Smooth muscle cell of the umbilical artery (primary cell): ENCODE measurements at places on chromosomes 4 and X. TPM values are rescaled to one million over a fixed set of nuclear protein-coding genes. Genes with fewer than 3 reads are reported as not detected.

Gene LRRC66
- total RNA-seq: 0.89 and 1.5 TPM in 2 replicates

Gene CSAG3
- total RNA-seq: not detected in 2 replicates

Gene ZAR1
- not detected in 2 replicates for total RNA-seq

Gene PHEX
- under 0.01 and 0.37 TPM in 2 replicates for total RNA-seq

Gene F8A2
- total RNA-seq: not detected in 2 replicates

Gene RIPPLY1
- total RNA-seq: not detected in 2 replicates

Gene KLHL4
- 6.8 and 7.1 TPM in 2 replicates for total RNA-seq

Gene ZNF732
- total RNA-seq: 0.30 and 0.32 TPM in 2 replicates

Gene ARX
- not detected in 2 replicates for total RNA-seq

Gene GAB3
- total RNA-seq: 2.4 and 3.5 TPM in 2 replicates

Gene RHOXF2B
- not detected in 2 replicates for total RNA-seq

Gene WDR17
- 2.0 and 2.7 TPM in 2 replicates for total RNA-seq

Gene IQSEC2
- total RNA-seq: 4.9 and 6.2 TPM in 2 replicates

Gene POLN
- total RNA-seq: 5.3 TPM in 2 replicates

Gene TCEAL5
- not detected in 2 replicates for total RNA-seq

Gene MAOA
- 2.1 and 3.9 TPM in 2 replicates for total RNA-seq

Gene ADAM29
- not detected in 2 replicates for total RNA-seq

Gene CXCL1
- total RNA-seq: 69.7 and 261 TPM in 2 replicates

Gene FAM120C
- 4.2 and 6.5 TPM in 2 replicates for total RNA-seq

Gene RNF175
- 0.28 TPM in 1 of 2 replicates, not detected in the other for total RNA-seq

Gene PAGE1
- not detected in 2 replicates for total RNA-seq

Gene CCKAR
- total RNA-seq: 0.09 and 0.30 TPM in 2 replicates

Gene GIMD1
- not detected in 2 replicates for total RNA-seq

Gene CXCL11
- total RNA-seq: not detected in 2 replicates

Gene IL2RG
- total RNA-seq: not detected in 2 replicates

Gene GPR34
- total RNA-seq: under 0.01 TPM in 1 of 2 replicates, not detected in the other

Gene VCX2
- not detected in 2 replicates for total RNA-seq

Gene PHKA1
- 21.1 and 22.5 TPM in 2 replicates for total RNA-seq

Gene SUPT20HL1
- under 0.01 and 0.14 TPM in 2 replicates for total RNA-seq

Gene PLAC8
- total RNA-seq: not detected in 2 replicates

Gene CCNA2
- 5.0 and 27.6 TPM in 2 replicates for total RNA-seq

Gene TCEANC
- 1.5 and 3.9 TPM in 2 replicates for total RNA-seq

Gene ALAS2
- total RNA-seq: not detected in 2 replicates

Gene UGT2B17
- not detected in 2 replicates for total RNA-seq

Gene SPACA5
- not detected in 2 replicates for total RNA-seq
